Stimulated activated CD8-positive, alpha-beta memory T cell treated with anti-CD3 and anti-CD28 coated beads, Interleukin-4, amount 100 ng/mL, for 24 hours (primary cell): ENCODE measurements at places on chromosomes 7 and 10.

GRCh38 chr10:113434315-113434714, 118.5 kb upstream of the HABP2 start:
- DNase-seq, result no peak

DNA sequence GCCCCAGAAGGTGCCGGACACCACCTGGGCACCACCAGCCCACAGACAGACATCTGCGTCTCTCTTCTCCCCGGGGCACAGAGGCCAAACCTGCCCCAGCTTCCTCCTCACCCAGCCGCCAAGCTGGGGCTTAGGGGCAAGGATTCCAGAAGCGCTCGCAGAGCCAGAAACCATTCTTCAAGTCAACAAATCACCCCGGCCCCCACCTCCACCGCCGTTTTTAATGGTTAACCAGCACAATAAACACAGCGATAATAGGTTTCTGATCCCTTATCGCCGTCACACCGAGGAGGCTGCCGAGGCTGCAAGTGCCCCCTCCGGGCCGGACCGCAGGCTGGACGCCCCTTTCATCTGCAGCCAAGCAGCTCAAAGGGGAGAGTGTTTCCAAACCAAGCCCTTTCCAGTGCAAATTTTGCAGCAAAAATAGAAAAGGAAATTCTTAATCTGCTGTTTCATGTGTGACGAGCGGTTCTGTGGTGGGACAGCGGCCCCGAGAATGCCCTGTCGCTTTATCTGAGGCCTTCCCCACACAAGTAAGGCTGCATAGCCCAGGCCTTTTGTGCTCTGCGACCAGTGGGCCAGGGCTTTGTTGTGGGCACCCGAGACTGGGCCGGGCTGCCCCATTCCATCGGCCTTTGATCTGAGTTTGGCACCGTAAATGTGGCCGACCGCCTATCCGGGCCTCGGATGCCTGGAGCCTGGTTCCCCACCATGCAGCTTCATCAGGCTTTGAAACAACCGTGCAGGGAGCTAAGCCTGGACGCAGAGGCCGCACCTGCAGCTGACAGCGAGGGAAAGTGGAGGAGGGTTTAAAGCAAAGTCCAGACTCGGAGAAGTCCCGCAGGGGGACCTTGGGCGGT, 83.2 kb downstream of the FOXL3 start:
- DNase-seq, result no peak

GRCh38 chr7:105309235-105310169, 79.2 kb downstream of the SRPK2 start:
- no peak for DNase-seq

DNA sequence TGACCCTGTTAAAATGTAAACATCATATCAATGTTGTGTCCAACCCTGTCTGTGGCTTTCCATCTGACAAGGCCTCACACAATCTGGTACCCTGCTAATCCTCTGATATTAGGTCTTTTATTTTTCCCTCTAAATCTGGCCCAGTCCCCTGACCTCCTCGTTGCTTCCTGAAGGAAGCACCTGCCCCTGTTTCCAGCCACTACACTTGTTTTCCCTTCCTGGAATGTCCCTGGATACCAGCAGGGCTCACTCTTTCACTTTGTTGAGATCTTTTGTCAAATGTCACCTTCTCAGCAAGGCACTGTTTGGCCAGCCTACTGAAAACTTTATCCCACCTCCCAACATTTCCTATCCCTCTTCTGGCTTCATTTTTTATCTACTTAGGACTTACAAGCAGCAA, 2.1 kb downstream of the SAMD9L start:
- no peak for DNase-seq

GRCh38 chr7:41685684-41686083, 17.2 kb downstream of the INHBA start:
- no peak for DNase-seq

DNA sequence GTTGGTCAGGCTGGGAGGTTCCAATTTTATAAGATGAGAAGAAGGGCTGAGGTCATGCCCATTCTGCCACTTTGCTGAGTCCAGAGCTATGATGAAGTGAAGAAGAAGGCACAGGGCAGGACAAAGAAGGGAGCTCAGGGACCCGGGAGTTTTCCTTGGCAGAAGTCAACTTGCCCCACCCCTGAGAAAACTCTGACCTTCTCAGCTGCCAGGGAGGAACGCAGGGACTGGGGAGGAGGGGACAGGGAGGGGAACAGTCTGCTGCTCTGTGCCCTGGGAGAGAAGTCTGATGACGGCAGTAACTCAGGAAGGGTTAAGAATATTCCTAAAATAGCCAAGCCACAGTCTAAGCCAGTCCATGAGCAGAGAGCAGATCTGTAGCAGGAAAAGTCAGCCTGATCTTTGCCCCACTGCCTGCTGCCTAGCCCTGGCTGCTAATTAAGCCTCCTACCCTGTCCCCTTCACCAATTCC, 11.7 kb downstream of the ADIRF start:
- no peak for DNase-seq

DNA sequence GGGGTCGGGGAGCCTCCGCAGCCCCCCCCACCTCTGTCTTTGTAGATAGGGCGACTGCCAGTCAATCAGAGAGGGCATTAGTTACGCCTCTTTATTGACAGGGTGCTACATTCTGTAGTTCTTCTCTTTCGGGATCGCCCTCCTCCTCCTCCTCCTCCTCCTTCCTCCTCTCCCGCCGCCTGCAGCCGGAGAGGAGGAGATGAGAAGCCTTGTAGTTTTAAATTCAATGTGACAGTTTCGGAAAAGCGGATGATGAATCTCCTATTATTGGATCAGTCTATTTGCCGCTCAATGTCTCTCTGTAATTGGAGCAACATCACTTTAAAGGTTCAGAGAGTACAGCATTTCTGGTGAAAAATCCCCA, 587 bp upstream of the UNCX start:
- DNase-seq, result no peak

DNA sequence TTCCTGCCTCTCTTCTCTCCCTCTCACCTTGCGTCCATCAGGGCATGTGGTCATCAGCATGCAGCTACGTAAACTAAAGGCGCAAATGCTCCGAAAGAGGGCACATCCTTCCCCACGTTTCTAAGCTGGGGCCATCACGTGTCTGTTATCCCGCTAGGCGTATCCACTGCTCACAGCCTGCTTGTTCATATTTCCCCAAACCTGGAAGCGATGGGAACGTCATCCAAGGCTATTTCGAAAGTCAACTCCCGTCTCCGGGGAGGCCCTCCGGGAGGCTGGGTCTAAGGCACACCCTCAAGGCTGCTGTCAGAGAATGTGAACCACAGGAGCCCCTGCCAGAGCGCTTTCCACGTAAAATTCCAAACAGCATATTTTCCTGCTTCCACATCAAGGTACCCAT, 199.2 kb downstream of the DIP2C start:
- DNase-seq, result no peak
